ENCODE measurements at places on chromosomes 12 and 14.

DNA sequence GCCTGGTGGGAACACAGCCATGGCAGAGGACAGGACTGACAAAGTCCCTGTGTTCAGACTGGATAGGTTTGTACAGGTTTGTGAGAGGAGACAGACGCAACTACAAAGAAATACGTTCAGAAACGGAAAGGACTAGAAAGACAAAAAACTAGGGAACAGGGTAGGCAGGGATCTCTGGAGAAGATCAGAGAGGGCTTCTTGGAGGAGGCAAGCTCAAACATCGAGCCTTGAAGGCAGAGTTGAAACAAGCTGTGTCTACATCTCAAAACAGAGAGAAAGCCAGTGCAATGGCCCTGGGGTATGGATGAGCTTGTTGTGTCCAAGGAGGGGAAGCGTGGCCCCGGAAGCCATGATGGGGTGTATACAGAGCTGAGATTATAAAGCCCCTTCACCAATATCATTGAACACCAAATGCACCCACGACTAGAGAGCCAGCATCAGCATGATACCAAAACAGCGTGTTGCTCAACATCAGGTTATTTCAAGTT, 89.6 kb upstream of the NCOR2 start:
- no peak for DNase-seq

GRCh38 chr14:20787025-20787424, 6.0 kb downstream of the RNASE6 start:
- DNase-seq: no peak

DNA sequence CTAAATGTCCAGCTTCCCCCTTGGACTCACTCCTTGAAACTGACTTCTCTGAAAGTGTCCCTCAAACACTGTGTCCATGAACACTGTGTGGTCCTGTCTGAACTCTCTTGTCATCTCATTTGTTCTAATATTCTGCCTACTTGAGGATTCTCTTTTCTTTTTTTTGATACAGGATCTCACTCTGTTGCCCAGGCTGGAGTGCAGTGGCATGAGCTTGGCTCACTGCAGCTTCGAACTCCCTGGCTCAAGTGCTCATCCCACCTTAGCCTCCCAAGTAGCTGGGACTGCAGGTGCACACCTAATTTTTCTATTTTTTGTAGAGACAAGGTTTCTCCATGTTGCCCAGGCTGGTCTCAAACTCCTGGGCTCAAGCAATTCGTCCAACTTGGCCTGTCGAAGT, 4.9 kb upstream of the HEBP1 start:
- DNase-seq: no peak

- DNase-seq: no peak
Measured at GRCh38 chr12:52577316-52577715, 3.7 kb upstream of the KRT74 start.

DNA sequence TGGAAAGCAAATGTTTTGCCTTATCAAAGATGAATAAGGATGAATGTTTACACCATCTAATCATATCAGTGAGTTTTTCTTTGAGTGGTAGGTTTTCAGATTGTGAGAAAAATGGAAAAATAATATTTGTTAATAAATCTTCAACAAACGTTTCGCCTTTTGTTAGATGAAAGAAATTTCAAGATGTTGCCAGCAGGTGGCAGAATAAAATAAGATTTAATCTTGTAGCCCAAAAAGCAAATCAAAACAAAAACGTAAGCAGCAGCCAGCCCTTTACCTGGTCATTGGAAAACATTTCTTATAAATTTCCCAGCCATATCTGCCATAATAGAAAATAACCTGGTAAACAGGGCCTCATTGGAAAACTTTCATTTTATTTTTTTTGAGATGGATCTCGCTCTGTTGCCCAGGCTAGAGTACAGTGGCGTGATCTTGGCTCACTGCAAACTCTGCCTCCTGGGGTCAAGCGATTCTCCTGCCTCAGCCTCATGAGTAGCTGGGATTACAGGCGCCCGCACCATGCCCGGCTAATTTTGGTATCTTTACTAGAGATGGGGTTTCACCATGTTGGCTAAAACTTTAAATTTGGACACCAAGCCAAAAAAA, 15.4 kb upstream of the TMEM120B start:
- no peak for DNase-seq

DNA sequence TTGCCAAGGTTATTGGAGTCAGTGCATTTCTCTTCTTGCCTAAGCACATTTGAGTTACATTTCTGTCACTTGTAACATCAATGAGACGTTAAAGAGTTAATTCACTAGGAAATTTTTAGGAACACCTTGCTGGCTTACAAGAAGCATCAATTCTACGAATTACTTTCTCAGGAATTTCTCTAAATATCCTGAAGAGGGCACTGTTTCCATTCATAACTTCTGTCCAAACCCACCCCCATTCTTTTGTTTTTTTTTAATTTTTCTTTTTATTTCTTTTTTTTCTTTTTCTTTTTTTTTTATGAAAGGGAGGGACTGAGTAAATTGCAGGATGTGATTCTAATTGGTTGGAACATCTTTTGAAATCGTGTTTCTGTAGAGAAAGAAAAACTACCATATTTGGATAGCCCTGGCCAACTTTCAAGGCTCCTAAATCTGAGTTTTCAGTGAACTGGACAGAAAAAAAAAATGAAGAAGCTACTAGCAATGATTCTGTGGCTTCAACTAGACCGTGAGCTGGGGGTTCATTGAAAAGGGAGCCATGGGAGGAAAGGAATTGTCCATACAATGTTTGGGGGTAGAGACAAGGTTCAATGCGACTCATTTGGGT, 285.3 kb downstream of the DAD1 start:
- DNase-seq: no peak

GRCh38 chr14:105138021-105138541, 30.5 kb downstream of the JAG2 start:
- DNase-seq: no peak

DNA sequence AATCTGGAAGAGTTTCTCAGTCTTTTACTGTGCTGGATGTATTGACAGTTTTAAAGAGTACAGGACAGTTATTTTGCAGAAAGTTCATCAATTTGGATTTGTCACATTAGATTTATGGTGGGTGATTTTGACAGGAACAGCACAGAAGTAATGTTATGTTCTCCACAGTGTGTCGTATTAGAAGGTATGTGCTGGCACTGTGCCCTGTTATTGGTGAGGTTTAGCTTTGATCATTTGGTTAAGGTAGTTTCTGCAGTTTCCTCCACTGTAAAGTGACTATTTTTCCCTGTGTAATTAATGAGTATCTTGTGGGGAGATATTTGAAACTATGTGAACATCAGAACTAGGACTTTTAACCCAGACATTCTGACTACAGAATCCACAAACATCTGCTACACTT, 308.5 kb upstream of the TBX3 start:
- DNase-seq: no peak

- no peak for DNase-seq
Measured at GRCh38 chr14:27506272-27506671, 908.4 kb upstream of the NOVA1 start.

GRCh38 chr14:74919421-74920165, 3.5 kb downstream of the RPS6KL1 start:
- DNase-seq: no peak

DNA sequence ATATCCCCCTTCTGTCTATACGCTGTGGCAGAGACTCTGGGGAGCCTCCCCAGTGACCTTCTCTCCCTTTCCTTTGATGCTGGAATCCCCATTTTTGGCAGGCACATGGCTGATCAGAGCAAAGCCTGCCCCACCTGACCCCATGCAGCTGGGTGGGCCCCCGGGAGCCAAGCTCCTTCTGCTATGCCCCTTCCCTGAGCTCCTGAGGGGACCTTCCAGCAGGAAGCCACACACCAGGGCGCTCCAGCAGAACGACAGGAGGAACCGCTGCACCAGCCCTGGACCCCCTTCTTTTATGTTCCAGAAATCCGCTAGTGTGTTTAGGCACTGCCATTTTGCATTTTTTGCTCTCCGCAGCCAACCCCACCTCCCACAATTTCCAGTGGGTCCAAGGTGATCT, 44.6 kb downstream of the TRAFD1 start:
- DNase-seq: no peak

GRCh38 chr14:79842270-79842669, 369.0 kb downstream of the DIO2 start:
- no peak for DNase-seq

DNA sequence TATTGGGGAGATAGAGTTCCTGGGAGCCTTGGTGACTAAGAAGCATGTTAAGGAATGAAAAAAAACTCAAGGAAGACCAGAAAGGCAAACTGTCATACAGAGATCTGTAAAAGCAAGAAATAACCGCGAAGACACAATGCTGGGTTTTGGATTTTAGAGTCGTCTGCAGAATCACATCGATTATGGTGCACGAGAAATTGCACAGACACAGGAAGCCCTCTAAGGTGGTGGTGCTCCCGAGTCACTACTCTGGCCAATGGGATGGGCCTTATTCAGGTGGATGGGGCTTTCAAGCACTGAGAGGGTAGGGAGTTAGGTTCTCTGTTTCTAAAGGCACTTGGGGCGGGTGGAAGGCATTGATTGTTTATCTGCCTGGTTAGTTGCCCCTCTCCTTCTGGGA, 10.3 kb upstream of the FLVCR2 start:
- DNase-seq: no peak

- DNase-seq: no peak
Measured at GRCh38 chr14:45133683-45134050, 614 bp downstream of the FKBP3 start.

DNA sequence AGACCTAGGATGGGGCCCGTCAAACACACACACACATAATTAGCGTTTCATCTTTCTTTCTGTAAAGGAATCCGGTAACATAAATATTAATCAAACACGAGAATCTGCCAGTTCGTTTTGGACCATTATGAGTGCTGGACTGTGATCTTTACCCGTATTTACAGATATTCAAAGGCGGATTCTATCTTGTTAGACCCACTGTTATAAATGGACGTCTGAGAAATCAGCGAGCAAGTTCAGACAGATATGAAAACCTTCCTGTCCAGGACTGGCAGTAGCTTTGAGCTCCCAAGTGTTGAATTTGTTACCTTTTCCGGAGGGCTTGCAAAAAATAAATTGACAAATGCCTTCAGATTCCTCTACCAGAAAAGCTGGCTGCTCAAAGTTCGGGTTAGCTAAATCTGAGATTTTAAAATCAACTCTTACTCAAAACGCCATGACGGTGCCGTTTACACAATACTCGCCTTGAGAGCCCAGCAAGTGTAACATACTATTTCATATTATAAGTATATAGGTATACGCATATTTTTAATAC, 27.6 kb downstream of the BCL11B start:
- DNase-seq: no peak

- DNase-seq: no peak
Measured at GRCh38 chr14:74599321-74599761, 12.7 kb downstream of the LTBP2 start.

GRCh38 chr14:39581474-39581873, 149.2 kb upstream of the FBXO33 start:
- DNase-seq: no peak

- DNase-seq: no peak
Measured at GRCh38 chr12:127294651-127295210, 972.2 kb upstream of the TMEM132C start.

- DNase-seq: no peak
Measured at GRCh38 chr14:75430116-75430515, 2.3 kb downstream of the JDP2 start.

- no peak for DNase-seq
Measured at GRCh38 chr14:40292664-40293063, 860.4 kb upstream of the FBXO33 start.

DNA sequence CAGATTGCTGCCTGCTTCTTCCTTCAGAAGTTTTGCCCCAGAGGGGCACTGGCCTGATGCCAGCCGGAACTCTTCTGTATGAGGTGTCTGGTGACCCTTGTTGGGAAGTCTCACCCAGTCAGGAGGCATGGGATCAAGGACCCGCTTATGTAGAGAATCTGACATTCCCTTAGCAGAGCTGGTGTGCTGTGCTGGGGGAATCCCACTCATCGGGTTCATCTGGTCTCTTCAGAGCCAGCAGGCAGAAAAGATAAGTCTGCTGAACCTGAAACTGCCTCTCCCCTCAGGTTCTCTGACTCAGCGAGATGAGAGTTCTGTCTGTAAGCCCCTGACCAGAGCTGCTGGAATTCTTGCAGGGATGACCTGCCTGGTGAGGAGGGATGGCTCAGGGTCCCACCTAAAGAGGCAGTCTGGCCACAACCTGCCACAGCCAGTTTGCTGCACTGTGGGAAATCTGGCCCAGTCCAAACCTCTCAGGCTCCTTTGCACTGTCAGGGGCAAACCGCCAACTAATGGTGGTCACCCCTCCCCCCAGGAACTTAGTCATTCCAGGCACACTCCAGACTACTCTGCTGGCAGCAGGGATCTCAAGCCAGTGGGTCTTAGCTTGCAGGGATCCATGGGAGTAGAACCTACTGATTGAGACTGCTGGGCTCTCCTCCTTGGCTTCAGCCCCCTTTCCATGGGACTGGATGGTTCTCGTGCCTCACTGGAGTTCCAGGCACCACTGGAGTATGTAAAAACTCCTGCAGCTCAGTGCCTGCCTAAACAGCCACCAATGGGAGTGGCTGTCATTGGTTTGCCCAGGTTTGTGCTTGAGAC, 4.1 kb downstream of the CLEC2D start:
- peak; percentile 57 for DNase-seq

- DNase-seq: peak; percentile 62
Measured at GRCh38 chr12:27969624-27970400, 2.7 kb downstream of the PTHLH start.

DNA sequence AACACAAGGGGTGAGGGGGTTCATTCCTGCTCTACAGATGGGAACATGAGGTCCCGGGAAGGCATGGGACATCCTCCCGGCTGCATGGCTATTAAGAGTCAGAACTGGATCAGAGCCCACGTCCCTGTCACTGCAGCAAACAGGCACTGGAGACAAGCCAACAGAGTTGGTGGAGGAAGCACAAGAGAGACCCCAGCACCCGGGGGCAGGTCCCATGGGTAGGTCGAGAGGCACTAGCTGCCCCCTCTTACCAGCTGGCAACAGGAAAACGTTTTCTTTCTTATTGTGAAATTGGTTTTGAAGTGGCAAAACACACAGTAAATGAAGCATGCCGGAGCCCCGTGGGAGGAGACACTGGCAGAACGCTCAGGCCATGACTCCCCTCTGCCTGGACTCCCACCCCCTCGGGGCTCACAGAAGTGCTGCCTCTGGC, 43.6 kb downstream of the SYNE3 start:
- DNase-seq: no peak

- DNase-seq: no peak
Measured at GRCh38 chr12:124751654-124752355, 111.9 kb downstream of the SCARB1 start.
